ENCODE measurements at places on chromosomes 3 and 15.

DNA sequence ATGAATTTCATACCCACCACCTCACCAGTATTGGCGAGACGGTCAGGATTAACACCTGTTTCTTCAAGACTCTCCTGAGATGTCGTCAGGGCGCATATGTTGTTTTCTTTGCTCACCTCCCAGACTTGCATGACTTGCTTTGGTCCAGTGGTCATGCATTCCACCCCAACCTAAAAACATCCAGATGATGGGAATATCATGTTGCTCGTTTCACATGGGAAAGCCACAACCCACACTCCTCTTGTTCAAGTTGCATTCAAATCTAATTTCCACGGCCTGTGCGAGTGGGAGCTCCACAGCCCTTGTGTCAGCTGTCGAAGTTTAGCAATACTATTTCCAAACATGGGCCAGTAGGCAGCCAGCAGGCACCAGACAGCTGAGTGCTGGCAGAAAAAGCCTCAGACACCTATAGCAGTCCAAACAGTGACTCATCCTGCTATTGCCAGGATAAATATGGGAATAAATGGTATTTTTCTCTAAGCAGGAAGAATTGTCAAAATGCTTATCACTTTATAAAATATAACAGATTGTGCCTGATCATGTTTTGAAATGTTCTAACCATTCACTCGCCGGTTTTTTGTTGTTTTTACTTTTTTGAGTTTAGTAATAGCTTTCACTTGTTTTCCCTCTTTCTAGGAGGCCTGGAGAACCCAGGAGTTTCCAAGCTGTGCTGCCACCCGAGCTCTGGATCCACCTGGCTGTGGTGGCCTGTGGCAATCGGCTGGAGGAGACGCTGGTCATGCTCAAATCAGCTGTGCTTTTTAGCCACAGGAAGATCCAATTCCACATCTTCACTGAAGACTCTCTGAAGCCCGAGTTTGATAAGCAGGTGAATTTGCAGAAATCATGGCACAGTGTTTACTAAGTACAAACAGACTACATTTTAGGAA lies 20.1 kb downstream of the GXYLT2 start:
- no peak for DNase-seq

DNA sequence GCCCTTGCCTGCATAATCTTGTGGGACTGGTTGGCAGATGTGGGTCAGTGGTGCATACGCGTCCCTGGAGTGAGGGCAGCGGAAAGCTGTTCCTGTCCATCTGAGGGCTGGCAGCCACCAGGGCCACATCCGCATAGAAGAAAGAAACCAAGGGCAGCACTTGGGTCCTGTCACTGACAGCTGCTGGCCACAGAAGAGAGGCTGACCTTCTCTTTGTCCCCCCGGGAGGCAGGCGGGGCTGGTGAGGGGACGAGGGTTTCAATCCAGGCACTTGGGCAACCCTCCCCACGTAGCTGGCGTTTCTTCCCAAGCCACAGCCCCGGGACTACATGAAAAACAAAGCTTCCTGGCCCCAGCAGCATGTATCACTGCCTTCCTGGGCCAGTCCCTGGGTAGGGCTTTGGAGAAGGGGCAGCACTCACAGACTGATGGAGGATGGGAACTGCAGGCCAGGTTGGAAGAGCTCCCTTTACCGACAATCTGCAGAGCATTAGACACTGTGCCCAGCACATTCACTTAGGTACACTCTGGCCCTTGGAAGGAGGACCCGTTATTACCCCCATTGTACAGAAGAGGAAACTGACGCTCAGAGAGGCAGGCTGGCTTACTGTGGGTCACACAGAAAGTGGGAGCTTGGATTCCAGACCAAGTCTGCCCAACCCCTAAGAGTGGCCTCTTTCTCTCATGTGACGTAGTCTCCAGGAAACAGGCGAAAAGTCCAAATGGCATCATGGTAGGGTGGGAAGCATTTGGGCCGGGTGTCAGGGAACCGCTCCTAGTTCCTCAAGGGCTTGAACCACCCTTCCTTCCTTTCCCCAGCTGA lies 78.8 kb upstream of the SLC6A6 start:
- no peak for DNase-seq

- DNase-seq: peak; percentile 90
Observed at GRCh38 chr3:29775340-29775739, 494.5 kb downstream of the RBMS3 start.

- DNase-seq: peak; percentile 90
Observed at GRCh38 chr3:71069797-71070196, 513.7 kb downstream of the FOXP1 start.

GRCh38 chr3:118955914-118956556 lies 78.6 kb downstream of the IGSF11 start:
- peak; percentile 1 for DNase-seq

DNA sequence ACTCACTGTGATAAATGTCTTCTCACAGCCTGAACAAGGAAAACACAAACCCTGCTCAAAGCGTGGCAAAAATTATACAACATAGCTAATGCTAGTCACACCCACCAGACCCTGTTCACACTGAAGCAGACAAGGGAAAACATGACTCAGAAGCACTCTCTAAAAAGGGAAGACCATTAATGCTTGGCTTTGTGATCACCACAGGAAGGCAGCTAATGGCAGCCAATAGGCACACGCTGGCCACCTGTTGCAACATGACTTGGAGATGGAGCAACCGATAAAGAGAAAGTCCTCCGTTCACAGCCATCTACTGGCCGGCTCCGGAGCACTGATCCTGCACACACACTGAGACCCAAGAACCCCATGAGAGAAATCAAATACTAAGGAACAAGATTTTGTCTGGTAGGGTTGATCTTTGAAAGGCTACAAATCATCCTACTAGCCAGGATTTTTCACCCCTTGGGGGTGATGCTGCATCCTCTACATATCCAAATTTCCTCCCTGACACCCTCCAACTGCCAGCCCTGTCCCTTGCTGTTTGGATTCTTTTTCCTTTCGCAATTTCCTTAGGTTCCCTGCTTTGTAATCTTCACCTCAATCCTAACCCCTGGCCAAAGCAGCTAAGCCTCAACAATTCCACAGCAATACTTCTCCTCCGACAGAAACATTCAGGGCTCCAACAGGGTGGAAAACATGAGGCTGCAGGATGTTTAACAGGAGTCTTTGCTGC lies 3.2 kb downstream of the ZXDC start:
- DNase-seq: peak; percentile 93

DNA sequence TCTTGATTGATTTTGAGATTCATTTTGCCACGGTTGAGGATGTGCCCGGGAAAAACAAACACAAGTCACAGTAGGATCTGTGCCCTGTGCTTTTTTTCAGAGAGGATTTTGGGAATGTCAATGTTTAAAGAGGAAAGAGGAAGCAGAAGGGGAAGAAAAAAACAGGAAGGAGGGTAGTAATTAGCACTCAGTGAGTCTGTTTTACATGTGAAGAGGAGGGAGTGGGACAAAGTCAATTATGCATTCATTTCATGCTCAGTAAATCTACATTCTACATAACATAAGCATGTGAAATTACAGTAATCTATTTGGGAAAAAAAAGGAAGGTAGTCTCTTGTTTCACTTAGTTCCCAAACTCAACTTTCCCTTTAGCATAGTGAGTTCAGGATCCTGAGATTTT lies 18.3 kb upstream of the CD200 start:
- DNase-seq: no peak

- no peak for DNase-seq
Observed at GRCh38 chr3:47008234-47008796, 28.8 kb downstream of the NBEAL2 start.

GRCh38 chr3:23262766-23263165 lies 59.6 kb downstream of the UBE2E2 start:
- DNase-seq: no peak

DNA sequence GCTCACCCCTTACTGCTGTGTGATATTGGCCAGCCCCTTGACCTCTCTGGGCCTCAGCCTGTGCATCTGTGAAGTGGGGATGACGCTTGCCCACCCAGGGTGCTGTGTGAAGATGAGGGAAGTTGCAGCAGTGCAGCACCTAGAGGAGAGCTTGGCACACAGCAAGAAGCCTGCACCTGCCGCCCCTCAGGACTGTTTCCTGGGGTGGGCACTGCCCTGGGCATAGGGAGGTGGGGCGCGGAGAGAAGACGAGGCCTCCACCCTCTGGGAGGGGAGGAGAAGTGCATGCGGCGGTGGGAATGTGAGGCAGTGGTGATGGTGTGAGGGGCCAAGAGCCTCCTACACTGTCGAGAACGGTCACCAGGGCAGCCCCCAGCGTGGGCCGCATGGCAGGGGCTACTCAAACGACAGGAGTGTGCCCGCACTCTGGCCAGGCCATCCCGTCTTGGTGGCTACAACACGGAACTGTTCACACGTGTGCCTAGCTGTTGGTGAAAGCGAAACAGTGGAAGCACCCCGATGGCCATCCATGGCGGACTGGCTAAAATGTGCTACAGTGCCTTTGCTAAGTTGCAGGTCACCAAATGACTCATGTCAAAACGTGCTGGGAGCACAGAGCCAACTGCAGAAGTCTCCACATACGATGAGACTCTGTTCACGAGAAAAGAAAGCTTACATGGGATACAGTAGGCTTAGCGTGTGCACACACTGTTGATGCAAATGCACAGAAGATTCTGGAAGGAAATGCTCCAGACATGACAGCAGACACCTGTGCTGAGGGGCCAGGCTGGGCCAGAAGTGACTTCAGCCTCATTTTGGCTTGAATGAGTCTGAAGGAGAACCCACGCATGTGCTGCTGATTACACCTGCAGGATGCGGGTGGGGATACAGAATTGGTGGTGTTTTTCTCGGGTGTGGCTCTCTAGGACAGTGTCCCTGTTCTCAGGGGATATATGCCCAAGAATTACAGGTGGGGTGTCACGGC lies 40.4 kb upstream of the IQSEC1 start:
- DNase-seq: no peak

GRCh38 chr15:45587863-45588170 lies 638 bp downstream of the BLOC1S6 start:
- no peak for DNase-seq

DNA sequence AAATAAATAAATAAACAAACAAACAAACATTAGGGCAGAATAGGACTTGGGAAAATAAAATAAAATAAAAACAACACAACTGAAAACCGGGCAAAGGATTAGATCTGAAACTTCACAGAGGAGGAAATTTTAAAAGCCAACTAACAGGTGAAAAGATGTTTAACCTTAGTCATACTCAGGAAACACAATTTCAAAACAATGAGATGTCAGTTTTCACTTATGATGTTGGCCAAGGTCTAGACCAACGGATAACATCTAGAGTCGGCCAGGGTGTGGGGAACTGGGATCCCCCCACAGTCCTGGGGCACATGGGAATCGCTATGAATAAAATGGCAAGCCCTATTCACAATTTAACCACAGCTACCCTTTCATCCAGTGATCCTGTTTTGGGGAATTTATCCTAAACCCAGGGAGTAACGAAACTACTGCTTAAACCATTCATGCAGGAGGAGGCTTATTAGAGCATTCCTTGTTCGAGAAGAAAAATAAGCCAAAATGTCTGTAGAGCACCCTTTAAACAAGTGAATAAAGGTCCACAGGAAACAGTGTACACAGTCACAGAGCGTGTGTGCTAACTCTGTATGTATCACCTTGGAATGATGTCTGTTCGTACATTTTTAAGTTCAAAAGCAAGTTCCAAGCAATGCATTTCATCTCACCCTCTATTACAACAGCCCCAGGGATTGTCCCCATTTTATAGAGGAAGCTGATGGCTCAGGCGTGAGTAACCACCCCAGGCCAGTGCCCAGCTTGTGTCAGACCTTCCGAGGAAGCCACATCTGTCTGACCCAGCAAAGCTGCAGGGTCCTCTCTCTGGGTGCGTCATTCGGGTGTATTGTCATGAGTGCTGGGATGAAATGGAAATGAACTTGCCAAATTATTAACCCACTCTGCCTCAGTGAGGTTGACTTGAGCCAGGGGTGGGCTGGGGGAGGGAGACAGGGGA lies 6.3 kb upstream of the ANPEP start:
- peak; percentile 74 for DNase-seq

DNA sequence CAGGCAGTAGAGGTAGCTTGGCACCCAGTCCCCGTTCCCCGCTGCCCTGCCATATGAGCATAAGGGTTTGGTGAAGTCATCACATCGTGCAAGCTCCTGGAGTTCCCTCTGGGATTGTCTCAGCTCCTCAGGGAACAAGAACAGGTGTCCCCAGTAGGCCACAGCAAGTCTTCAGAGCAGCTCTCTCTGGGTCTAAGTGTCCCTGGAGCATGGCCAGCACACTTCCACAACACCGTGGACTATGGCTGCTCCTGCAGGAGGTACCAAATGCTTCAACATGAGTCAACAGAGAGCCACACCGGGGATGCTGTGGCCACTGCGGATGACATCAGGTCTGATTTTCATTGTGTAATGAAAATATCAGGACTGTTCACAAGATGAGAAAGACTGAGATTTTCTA lies 23.1 kb downstream of the ABHD6 start:
- no peak for DNase-seq

GRCh38 chr3:64502284-64502683 lies 185.5 kb downstream of the ADAMTS9 start:
- DNase-seq: no peak

- no peak for DNase-seq
Observed at GRCh38 chr3:64188810-64189560, 36.3 kb downstream of the PRICKLE2 start.

GRCh38 chr15:51298620-51299019 lies 39.8 kb downstream of the CYP19A1 start:
- no peak for DNase-seq

DNA sequence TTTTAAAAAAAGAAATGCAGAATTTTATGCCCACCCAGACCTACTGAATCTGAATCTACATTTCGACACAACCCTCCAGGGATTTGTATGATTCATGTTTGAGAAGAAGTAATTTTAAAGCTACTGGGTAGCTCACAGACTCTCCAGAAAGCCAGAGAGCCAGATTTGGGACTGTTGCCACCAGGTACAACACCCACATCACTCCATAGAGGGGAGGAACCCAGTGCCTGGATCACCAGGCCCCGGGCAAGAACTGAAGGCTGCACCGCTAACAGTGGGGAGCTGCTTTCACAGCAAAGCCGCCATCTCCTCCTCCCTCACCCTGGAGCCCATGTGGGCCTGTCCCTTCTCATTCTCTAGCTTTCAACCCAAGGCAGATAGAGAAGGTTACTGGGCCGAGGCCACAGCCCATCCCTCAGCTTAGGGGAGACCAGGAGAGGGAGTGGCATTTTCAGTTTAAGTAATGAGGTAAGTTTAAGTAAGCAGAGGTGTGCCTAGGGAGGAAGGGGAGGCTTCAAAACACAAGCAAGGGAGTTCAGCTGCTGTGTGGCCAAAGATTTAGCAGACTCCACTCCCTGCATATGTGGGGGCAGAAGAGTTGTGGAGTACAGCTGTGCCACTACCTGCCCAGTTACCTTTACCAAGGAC lies 109.8 kb downstream of the IL12A start:
- no peak for DNase-seq

DNA sequence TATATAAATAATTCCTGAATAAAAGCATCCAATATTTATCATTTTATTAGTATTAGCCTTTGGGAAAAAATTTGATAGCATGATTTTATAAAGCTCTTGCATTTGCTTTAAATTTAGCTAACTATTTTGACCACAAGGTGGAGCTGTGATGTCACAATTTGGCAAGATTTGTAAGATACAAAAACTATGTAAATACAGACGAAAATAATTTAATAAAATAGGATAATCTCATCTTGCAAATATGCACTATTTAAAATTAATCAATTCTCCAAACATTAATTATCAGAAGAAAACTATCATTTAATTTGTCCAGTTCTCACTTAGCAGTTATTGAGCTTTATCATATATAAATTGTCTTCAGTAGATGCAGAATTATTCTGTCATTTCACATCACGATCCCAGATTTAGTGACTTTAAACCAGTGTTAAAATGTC lies 95.4 kb downstream of the PLOD2 start:
- DNase-seq: peak; percentile 81

GRCh38 chr3:152148579-152148978 lies 120.2 kb upstream of the MBNL1 start:
- DNase-seq: no peak

Data from hematopoietic multipotent progenitor cell treated with erythropoietin and hydrocortisone succinate and interleukin-3 and kit ligand, for 4 days (in vitro differentiated cells).